ENCODE measurements at places on chromosomes 6 and 20. TPM values are rescaled to one million over a fixed set of nuclear protein-coding genes. Genes with fewer than 3 reads are reported as not detected.

GRCh38 chr20:33689973-33690372 is 3.8 kb upstream of the E2F1 start:
- DNase-seq = no peak

DNA sequence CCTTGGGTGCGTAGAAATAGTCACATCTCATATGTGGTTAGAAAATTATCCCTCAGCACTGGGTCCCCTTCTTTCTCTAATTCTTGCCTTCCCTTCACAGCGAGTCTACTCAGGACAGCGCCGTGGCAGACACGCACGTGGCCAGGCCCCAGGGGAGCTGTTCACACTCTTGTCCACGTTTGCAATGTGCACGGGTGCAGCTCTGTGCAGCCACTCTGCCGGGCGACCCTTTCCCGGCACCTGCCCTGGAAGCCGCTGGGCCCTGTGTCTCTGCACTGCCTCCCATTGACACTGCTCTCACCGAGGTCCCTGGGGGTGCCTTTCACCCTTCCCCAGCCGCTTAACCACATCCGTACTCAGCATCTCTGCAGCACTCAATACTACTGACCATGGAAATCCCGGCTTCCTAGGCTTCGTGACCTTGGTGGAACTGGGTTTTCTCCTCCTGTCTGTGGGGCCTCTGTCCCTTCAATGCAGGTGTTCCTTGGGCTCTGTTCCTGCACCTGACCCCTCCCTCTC is 104.9 kb downstream of the DACT2 start:
- DNase-seq = no peak

DNA sequence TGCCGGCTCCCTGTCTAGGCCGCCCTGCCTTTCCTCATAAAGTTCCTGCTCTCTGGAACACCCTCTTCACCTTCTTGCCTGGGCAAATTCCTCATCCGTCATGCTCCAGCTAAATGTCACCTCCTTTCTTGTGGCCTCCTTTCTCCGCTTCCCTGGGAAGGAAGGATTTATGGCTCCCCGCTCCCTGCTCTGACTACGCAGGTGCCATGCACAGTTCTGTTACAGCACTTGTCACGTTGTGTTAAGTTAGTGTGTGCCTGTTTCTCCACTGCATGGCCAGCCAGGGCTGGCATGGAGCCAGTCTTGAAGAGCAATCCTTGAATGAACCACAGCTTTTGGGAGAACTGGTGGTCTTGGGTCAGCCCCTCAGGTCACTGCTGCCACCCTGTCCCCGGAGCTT is 61.7 kb downstream of the CD40 start:
- DNase-seq = no peak

Gene PET117
- 15.0 TPM for total RNA-seq

All from mesenteric fat pad (tissue), 1 donor.